ENCODE measurements at places on chromosomes 11 and 22.
A peak's percentile ranks its signal among the peaks of the same experiment; 100 is the strongest.

DNA sequence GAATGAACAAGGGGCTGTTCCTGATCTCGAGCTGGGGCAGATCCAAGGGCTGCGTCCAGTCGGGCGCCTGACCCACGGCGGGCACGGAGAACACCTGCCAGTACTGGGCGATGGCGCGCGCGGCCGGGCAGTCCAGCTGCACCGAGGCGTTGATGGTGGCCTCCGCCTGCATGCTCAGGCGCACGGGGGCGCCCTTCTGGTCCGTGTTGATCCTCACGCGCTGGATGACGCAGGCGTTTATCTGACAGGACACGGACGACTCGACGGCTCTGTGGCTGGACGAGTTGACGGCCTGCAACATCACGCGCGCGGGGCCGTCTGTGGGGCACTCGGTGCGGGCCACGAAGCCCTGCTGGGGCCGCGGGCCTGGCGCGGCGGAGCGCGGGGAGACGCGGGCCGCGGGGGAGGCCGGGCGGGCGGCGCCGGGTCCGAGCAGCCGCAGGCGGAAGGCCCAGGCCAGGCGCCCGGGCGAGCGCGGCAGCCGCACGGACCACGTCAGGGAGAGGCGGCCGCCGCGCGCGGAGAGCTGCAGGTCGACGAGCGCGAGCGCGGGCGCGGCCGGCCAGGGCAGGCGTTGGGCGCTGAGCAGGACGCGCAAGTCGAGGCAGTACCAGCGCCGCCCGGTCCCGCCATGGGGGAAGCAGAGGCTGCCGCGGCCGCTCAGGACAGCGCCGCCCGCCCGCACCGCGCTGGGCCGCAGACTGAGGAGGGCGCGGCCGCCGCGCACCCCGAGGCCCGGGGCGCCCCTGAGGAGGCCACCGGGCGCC is 511 bp downstream of the PKDREJ start:
- peak; percentile 66 for DNase-seq

GRCh38 chr11:62539238-62539925 is 7.2 kb downstream of the AHNAK start:
- peak; percentile 73 for DNase-seq

GRCh38 chr11:73945396-73945795 is 5.4 kb upstream of the DNAJB13 start:
- DNase-seq, result no peak

GRCh38 chr11:45847911-45848316 is 639 bp downstream of the CRY2 start:
- peak; percentile 63 for DNase-seq

- no peak for DNase-seq
Measured at GRCh38 chr11:128784059-128784804, 82.9 kb downstream of the KCNJ1 start.

- DNase-seq, result no peak
Measured at GRCh38 chr11:9605742-9606141, 32.3 kb downstream of the WEE1 start.

DNA sequence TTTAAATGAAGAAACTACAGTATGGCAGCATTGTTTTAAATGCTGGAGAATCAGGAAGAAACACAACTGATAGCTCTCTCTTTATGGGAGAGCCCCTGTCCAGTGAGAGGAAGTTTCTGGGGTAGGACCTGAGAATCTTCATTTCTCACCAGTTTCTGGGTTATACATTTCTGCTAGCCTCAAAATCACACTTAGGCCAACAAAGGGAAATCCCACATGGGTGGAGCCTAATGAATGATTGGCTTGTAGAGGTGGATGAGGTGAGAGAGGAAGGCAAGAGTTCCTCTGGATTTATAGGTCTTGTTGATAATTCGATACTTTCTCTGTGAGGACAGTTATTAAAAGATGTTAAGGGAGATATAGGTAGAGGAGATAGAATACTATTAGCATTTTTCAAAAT is 1397.3 kb upstream of the TENM4 start:
- no peak for DNase-seq

DNA sequence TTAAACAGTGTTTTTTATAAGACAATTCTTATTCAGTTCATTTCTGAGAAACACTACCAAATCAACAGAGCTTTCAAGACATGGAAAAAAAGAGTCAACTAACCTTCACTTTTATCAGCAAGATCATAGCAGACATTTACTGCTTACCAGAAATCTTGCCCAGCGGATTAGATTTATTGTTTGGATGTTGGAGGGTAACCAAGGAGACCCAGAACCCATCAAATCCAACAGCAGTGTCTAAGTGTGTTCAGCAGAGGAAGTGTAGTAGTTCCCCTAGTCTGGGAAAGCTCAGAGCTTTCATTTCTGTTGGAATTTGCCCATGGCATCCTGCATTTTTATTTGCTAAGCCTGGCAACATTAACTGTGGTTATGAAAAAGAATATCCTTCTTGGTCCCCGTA is 2.4 kb upstream of the PGM2L1 start:
- no peak for DNase-seq

DNA sequence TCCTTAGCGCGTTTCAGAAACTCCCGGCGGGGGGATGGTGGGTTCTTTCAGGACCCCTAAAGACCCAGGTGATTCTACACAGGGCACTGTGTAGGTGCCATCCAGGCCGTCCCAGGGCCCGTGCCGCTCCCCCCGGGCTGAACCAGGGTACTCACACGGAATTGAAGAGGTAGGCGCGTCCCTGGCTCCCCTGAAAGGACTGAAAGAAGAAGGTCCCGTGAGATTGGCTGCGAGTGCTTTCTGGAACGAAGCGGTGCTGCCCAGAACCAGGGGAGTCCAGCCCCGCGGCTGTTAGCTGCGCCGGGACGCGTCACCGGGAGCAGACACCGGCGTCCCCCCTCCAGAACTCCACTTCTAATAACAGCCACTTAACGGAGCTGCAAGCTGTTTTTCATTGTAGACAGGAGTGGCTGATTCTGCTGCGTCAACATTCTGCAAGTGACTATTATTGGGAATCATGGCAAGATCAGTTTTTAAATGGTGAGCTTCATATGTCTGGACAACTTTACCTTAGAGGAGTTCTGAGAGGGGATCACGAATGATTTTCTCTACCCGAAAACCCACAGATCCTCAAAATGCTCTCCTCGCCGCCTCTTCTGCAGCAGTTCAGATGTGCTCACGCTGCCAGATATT is 31.8 kb downstream of the YPEL1 start:
- DNase-seq, result peak; percentile 94

DNA sequence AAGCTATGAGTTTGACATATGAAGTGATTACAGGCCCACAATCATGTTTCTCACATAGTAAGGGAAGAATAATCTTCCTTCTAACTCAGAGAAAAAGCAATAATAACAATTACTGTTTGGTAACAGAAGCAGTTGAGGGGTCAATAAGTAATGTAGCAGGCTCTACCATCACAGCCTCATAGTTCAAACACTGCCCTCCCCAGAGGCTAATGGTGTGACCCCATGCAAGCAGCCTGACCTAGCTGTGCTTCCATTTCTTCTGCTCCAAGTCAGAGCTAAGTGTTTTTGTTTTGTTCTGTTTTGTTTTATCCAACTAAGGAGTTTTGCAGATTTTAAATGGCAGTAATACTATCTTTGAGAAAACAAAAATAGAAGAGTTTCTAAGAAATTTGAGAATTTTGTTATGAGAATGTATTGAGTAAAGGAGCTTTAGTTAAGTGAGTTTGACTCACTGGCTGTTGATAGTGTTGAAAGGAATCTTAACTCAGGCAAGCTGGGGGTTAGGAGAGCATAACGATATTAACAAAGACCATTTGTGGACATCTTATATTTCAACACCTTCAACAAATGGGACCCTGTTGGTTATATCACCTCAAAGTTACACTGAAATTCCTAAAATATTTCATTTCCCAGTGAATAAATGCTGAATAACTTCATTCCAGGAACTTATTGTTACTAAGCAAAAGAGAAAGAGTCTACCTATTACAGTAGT is 48.5 kb downstream of the GUCY1A2 start:
- no peak for DNase-seq

GRCh38 chr11:123103326-123103980 is 41.5 kb upstream of the HSPA8 start:
- DNase-seq, result peak; percentile 55

GRCh38 chr11:25436326-25436725 is 895.6 kb upstream of the ANO3 start:
- DNase-seq, result no peak

- DNase-seq, result no peak
Measured at GRCh38 chr11:12100429-12100828, 10.0 kb upstream of the MICAL2 start.

DNA sequence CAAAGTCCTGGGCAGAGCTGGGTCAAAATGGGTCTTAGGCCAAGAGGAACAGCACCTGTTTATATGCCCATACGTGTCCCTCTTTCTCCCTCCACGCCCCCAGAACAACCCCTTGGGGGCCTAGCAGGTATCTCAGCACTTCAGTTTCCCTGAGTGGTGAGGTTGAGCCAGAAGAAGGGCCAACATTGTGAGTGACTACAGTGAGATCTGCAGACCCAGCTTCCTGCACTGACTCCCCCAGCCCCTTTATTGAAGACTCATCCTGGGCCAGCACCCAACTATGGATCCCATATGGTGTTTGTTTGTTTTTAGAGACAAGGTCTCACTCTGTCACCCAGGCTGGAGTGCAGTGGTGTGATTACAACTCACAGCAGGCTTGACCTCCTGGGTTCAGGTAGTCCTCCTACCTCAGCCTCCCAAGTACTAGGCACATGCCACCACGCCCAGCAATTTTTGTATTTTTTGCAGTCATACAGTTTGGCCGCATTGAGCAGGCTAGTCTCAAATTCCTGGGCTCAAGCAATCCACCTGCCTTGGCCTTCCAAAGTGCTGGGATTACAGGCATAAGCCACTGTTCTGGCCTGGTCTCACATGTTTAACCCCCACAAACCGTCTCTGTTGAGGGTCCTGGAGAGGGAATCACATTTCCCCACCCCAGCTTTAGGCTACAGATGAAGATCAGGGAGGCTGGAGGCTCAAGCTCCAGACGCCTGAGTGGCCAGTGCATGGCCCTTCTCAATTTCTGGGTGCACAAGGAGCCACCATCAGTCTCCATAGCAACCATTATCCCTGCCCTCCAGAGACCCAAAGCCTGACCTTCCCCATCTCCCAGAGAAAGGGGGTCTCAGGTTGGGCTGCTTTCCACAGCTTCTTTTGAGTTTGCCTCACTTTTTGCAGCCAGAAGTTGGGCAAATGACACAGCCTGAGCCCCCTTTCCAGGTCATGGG is 1.7 kb upstream of the LARGE2 start:
- DNase-seq, result peak; percentile 3

DNA sequence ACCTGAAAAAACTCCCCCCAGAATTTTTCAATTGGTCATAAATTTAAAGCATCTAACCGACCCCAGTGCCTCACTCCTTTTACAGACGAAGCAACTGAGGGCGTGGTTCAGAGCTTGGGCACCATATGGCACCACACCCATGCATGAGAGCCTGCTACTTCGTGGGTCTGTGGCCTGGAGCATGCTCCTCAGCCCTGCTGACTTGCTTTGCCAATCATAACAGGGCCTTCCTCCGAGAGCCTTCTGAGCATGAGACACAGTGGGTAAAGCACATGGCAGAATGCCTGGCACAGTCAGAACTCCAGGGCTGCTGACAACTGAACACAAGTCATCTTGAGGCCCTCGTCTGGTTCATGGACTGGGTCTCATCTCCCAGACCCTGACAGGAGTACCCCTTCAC is 33.3 kb downstream of the HIRA start:
- DNase-seq, result no peak

- DNase-seq, result no peak
Measured at GRCh38 chr22:30043161-30043560, 37.1 kb upstream of the HORMAD2 start.

- DNase-seq, result no peak
Measured at GRCh38 chr11:32881286-32881685, 11.3 kb upstream of the QSER1 start.

- DNase-seq, result no peak
Measured at GRCh38 chr22:27574651-27575050, 226.9 kb downstream of the MN1 start.

DNA sequence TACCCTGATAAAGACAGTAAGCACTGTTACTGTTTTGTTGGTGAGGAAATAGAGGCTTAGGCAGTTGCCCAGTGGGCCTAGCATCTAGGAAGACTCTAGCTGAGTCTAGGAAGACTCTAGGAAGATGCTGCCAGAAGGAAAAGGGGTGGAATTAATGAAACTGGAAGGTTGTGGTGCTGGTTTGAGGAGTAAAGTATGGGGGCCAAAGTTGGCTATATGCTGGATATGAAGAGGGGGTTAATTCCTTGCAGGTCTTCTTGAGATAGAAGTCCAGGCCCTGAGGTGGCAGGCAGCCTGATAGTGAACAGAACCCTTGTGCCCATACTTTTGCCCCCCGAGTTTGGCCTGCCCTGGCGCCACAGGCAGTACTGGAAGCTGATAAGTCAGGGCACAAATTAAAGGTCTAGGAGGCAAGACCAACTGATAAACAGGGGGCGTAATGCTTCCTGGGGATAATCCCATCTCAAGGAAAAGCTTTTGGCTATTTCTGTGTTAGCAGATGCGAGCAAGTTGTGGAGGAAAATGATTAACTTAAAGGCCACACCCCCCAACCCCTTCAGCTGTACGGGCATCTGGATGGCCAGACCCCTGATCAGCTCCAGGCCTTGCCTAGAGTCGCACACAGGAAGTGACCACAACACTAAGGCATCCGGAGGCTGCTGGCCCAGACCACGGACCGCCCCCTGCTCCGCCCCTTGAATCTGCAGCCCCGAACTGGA is 3.1 kb downstream of the ILK start:
- DNase-seq, result peak; percentile 91

- no peak for DNase-seq
Measured at GRCh38 chr11:68912254-68912653, 8.6 kb downstream of the IGHMBP2 start.

- DNase-seq, result no peak
Measured at GRCh38 chr22:23238707-23239106, 58.4 kb downstream of the BCR start.

DNA sequence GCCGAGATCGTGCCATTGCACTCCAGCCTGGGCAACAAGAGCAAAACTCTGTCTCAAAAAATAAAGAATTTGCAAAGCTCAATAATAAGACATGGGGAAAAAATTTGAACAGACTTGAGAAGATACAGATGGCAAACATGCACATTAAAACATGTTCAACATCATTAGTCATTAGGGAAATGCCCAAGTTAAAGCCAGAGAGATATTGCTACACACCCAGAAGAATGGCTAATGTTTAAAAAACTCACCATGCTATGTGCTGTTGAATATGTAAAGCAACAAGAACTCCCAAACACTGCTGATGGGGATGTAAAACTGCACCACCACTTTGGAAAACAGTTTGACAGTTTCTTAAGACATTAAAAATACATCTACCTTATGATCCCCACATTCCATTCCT is 12.6 kb downstream of the LRRC75B start:
- DNase-seq, result no peak
